CD4-positive, alpha-beta T cell treated with Interleukin-6 at 100 ng/mL for 8 hours (primary cell): ENCODE measurements at places on chromosomes 16 and 17.

DNA sequence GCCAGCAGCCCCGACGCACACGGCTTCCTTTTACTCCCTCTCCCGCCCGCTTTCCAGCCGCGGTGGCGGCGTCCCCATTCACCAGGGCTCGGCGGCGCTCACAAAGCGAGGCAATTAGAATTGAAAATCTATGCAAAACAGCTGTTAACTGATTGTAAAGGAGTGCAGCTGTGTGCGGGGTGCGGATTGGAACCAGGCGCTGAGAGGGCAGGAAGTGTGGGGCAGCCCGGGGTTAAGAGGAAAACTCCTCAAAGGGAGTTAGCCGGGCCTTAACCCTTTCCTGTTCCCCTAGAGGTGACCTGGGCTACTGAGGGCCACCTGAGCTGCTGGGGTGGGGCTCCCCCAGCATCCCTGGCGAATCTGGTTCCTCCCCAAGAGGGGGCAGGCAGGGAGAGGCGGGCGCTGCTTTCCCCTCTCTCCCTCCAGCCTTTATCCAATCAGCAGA, 5.8 kb upstream of the GSE1 start:
- DNase-seq, result no peak

GRCh38 chr17:78715876-78716275, 66.2 kb downstream of the CYTH1 start:
- no peak for DNase-seq

DNA sequence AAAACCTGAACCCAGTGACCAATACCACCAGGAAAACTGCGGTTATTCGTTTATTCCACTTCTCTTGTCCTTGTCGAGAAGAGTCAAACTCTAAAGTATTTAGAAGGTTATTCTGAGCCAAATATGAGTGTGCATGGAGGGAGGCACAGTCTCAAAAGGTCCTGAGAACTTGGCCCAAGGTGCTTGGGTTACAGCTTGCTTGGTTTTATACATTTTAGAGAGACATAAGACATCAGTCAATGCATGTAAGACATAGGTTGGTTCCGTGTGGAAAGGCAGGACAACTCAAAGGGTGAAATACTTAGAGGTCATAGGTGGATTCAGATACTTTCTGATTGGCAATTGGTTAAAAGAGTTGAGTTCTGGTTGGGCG, 681 bp upstream of the TRAP1 start:
- DNase-seq, result no peak

GRCh38 chr16:29311461-29312344, 94.8 kb downstream of the NPIPB11 start:
- DNase-seq, result no peak

DNA sequence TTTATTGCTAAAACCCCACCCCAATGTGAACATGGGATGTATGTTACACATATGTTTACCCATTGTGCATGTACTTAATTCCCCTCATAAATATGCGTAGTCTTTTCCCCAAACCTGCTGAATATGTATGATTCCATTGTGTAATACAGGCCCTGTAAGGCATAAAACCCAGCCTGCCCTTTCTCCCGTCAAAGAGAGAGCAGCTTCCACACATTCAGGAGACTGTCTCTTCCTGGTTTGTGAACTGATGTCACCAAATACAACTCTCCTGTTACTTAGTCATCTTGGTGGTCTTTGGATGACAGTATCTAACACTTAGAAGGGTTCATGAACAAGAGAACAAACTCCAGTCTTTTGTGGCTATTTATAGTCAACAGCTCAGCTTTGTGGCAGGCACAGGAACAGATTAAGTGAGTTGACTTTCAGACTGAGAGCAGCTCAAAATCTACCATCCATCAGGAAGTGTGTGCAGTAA, 24.7 kb upstream of the TMC7 start:
- DNase-seq, result no peak

DNA sequence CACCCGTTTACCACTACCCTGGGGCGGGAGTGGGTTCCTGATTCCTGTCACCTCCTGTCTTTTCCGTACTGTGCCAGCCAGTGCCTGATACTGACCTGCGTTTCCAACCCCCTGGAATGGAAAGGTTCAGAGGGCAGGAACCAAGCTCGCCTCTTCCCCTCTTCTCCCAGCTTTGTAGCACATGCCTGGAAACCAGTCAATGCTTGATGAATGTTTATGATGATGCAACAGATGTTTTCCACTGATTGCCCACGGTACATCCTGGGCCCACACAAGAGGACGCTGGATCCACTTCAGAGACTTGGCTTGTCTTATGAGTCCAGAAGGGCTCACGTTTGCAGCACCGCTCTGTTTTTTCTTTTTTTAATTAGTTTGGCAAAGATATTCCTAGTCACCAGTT, 262.0 kb downstream of the CPPED1 start:
- DNase-seq, result no peak

- no peak for DNase-seq
Measured at GRCh38 chr16:56755038-56755437, 25.1 kb downstream of the NUP93 start.

GRCh38 chr17:8961829-8962228, 3.7 kb downstream of the PIK3R5 start:
- no peak for DNase-seq

- no peak for DNase-seq
Measured at GRCh38 chr17:31674305-31674704, 184.7 kb downstream of the COPRS start.

GRCh38 chr16:1870365-1871082, 1.4 kb downstream of the MEIOB start:
- no peak for DNase-seq
